ENCODE measurements at places on chromosomes 4 and X.

- DNase-seq, result no peak
Measured at GRCh38 chrX:119036107-119037029, 36.4 kb upstream of the CT47C1 start.

DNA sequence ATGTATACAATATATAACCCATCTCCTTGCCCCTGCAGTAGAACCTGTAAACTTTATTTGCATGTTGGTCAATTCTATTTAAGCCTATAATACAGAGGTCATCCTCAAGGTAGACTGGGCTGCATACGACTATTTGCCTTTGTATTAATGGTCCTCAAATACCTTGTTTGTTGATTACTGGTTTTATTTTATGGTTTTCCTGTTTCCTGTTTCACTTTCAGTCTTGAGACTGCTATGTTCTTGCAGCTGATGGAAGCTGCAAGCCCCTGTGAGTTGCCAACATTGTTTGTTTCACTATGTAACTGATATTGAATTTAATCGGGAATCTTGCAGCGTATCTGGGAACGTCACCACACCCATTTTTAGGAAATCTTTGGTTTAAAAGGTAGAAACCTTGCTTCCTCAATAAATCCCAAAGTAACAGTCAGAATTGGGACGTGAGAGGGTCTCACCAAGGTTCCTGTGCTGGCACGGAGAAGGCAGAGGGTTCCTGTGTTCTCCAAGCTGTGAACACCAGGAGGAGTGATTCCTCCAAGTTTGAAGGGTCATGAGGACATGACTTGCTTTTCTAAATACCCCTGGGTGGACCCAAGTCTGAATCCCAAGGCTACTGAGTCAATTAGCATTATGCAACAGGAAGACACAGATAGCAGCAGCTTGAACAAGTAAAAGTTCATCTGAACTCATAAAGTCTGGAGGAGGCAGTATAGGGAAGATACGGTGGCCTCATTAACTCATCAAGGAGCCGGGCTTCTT is 110.6 kb upstream of the PNPLA4 start:
- DNase-seq, result no peak

DNA sequence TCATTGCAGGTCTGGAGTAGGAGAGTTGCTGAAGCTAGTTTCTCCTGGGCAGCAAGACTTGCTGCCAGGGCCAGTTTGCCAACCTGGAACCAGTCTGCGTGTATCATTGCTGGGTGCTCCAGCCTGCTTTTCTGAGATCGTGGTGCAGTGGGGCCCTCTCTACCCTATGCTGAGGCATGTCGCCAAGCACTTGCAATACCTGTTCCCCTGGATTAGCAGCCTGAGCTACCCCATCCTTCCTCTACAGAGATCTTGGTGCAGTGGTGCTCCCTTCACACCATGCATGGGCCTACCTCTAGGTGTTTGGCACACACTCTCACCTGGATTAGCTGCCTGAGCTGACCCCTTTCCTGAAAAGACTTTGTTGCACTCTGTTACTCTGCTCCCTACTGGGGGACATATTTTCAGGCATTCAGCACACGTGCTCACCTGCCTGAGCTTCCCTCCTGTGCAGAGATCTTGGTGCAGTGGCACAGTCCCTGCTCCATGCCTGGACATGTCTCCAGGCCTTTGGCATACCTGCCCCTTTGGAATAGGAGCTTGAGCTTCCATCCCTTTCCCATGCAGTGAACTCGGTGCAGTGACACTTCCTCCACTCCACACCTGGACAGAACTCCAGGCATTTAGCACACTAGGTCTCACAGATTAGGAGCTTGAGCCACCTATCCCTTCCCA is 133.7 kb upstream of the CXCL13 start:
- DNase-seq, result no peak

DNA sequence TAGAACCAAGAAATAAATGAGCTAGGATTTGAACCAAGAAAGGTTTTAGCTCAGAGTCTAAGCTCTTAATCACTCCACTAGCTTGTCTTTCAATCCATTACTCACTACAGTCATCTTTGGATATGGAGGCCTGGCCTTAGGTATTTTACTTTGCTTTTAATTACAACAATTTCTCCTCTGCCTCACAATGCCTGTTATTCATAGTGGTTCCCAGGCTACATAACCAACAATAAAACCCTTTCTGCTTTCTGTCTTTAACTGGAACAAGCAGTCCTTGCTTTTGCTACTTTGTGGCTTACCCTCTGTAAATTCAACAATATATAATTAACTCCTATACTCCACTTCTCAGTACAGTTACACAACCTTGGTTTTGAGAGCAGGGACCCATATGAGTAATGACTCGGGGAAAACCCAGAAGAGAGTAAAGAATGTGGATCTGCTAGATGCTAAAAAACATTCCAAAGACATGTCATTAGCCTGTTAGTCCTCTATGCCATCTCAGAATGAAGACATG is 94.7 kb upstream of the NAP1L5 start:
- DNase-seq, result no peak

- no peak for DNase-seq
Measured at GRCh38 chrX:101958139-101958538, 26.3 kb upstream of the ZMAT1 start.

DNA sequence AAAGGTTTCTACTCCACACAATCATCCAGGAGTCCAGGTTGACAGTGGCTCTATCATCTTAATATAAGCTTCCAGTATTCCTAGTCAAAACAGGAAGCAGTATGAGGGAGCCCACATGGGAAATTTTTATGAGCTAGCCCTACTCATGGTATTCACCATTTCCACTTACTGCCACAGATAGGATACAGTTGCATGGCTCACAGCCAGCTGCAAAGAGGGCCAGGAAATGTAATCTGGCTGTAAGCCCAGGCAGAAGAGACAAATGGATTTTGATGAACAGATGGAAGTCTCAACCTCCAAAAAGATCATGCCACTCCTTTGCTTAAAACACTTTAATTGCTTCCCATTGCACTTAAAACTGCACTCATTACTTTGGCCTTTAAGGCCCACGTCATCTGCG is 150.6 kb downstream of the ADAMTS3 start:
- no peak for DNase-seq

GRCh38 chrX:124344246-124344645 is 2.1 kb upstream of the SH2D1A start:
- no peak for DNase-seq

- no peak for DNase-seq
Measured at GRCh38 chr4:180314972-180315371, 1928.2 kb upstream of the TENM3 start.

GRCh38 chrX:155841232-155841631 is 39.9 kb upstream of the VAMP7 start:
- no peak for DNase-seq

GRCh38 chr4:140213749-140214148 is 59.8 kb upstream of the MAML3 start:
- DNase-seq, result no peak

GRCh38 chr4:143386812-143387211 is 50.1 kb downstream of the GAB1 start:
- no peak for DNase-seq

GRCh38 chrX:22970861-22971260 is 28.9 kb upstream of the DDX53 start:
- no peak for DNase-seq

DNA sequence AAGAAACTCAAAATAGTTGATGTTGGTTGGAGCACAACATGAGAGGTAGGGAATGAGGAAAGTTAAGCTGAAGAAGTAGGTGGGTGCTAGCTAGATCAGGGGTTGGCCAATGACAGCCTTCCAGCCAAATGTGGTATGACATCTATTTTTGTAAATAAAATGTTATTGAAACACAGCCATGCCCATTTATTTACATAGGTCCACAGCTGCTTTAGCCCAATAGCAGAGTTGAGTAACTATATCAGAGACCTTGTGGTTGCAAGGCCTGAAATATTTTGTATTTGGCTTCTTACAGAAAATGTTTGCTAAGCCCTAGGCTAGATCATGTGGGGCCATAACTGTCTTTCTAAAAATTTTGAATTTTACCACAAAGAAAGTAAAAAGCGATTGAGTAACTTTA is 234.9 kb upstream of the CTSO start:
- DNase-seq, result no peak

DNA sequence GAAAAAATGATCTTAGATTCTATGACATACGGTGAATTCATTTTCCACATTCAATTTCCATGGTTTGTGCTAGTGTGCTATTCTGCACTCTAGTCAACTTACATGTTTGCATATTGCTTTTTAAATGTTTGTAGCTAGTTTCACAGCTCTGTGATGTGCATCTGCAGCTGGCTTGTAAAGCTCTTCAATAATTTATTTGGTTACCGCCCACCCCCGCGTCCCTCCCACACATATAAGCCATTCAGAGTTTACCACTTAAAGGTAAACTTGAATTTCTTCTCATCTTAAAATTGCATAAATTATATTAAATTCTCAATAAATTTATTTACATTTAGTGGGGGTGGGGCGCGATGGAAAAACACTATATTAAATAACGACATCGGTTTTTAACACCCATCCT is 291 bp upstream of the NBDY start:
- peak; percentile 19 for DNase-seq

GRCh38 chr4:77110730-77111129 is 34.9 kb upstream of the CCNI start:
- DNase-seq, result no peak

DNA sequence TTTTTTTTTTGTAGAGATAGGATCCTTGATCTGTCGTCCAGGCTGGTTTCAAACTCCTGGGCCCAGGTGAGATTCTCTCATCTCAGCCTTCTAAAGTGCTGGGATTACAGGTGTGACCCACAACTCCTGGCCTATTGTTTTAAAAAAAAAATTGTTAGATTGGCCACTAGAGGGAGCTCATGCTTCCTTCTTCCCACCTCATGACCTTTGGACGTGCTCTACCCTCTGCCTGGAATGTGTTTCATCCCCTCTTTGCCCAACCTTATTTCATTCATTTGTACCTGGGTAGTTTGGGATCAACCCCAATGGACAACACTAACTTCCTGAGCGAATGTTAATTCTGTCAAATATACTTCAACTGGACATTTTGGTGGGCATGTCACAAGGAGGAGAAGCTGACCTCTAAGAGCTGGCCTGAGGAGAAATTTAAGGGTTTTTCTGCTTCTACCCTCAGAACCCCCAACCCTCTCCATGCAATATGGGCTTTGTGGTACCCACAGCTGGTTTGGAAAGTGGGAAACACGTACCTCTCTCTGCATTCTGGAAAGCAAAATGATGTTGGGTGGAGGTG is 6.4 kb downstream of the PPEF2 start:
- DNase-seq, result peak; percentile 39

DNA sequence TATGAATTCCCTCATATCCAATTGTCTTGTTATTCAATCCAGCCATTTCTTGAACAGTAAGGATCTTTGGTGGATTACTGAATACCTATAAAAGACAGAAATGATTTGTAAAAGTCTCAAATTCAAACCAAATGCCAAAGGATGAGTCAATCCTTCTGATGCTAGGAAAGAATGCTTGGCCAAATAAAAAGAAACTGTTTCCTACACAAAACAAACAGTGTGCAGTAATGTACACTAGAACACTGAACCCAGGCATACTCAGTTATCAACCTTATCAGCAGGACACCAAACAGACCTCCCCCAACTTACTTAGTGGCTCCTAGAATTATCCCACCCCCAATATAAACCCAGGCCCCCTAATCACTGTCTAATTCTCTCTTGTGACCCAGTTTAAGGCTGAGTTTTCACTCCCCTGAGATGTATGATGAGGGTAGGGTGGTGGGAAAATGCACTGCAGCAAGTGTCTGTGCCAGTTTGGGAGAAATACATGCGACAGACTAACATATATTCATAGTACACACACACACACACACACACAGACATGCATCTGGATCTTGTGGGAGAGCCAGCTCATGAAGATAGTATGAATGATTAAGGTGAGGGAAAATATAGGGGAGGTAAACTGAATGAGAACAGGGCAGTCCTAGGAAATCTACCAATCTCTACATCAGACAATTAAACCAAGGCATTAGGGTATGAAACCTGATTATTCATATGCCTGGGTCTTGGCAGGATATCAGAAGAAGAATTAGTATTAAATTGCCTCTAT is 35.0 kb downstream of the CLDN2 start:
- no peak for DNase-seq

- DNase-seq, result no peak
Measured at GRCh38 chr4:57190601-57191481, 80.7 kb upstream of the IGFBP7 start.

DNA sequence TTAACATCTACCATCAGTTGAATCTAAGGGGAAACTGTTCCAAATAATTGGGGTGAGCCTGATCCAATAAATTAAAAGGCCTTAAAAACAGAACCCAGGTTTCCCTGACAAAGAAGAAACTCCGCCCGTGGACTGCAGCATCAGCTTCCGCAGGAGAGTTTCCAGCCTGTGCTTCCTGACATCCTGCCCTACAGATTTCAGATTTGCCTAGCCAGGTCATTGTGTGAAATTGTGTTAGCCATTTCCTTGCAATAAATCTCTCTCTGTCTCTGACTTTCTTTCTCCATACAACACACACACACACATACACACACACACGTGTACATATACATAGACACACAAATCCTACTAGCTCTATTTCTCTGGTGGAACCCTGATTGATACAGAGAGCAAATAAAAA is 48.3 kb upstream of the LCORL start:
- DNase-seq, result no peak

DNA sequence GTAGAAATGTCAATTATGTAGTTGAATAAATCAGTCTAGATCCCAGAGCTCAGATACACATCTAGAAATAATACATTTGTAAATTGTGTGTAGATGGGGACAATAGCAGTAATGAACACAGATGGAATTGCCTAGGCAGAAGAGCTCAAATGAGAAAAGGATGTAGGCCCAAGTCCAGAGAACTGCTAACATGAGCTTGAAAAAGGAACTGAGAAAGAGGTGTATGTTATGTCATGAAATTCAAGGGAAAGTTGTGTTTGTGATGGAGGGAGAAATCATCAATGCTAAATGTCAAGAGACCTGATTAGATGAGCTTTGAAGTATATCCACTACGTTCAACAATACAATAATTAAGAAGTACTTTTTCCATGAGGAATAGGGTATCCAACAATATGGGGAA is 376.6 kb upstream of the ATOH1 start:
- no peak for DNase-seq

GRCh38 chr4:104772849-104773248 is 278.2 kb upstream of the CXXC4 start:
- no peak for DNase-seq

- DNase-seq, result no peak
Measured at GRCh38 chr4:53841711-53842110, 222.7 kb downstream of the CHIC2 start.

Measured in CD4-positive, alpha-beta T cell treated with Interleukin-21 for 1 hour (primary cell).